Aorta (tissue), 5 donors: ENCODE measurements at places on chromosomes 13 and 19. TPM values are rescaled to one million over a fixed set of nuclear protein-coding genes. Genes with fewer than 3 reads are reported as not detected.

Gene IGSF23
- not detected for total RNA-seq

Gene CYP2A6
- total RNA-seq = not detected

Gene UBE2S
- total RNA-seq = 13.2 TPM

Gene AP1M2
- total RNA-seq = not detected

Gene MAP1S
- total RNA-seq = 53.6 TPM

Gene FCAR
- total RNA-seq = 2.0 TPM

Gene LRRC8E
- total RNA-seq = 0.60 TPM

Gene ADAMTS10
- total RNA-seq = 58.1 TPM

Gene NOTCH3
- total RNA-seq = 376 TPM

- no peak for DNase-seq
Observed at GRCh38 chr13:24148414-24149235, 11.9 kb upstream of the SPATA13 start.

DNA sequence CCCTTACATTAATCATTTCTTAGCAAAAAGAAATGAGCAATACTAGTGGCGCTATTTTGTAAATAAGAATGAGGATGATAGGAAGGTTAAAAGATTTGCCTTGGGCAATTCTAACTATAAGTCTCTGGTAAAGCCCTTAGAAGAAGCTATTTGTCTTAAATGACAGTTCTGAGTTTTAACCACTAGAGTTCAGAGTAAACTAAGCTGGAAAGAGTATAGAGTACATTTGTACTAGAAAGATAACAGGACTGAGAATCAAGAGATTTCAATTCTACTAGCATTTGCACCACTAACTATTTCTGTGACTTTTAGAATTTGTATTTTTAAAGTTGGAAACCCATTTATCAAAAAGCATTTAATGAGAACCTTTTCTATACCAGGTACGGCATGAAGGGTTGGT is 750.3 kb downstream of the OLFM4 start:
- DNase-seq = no peak

- DNase-seq = no peak
Observed at GRCh38 chr13:99362362-99362761, 55.2 kb upstream of the GPR183 start.

GRCh38 chr13:19860884-19861655 is 2.4 kb downstream of the ZMYM5 start:
- peak; percentile 49 for DNase-seq

GRCh38 chr13:85671336-85671735 is 127.9 kb downstream of the SLITRK6 start:
- DNase-seq = no peak

DNA sequence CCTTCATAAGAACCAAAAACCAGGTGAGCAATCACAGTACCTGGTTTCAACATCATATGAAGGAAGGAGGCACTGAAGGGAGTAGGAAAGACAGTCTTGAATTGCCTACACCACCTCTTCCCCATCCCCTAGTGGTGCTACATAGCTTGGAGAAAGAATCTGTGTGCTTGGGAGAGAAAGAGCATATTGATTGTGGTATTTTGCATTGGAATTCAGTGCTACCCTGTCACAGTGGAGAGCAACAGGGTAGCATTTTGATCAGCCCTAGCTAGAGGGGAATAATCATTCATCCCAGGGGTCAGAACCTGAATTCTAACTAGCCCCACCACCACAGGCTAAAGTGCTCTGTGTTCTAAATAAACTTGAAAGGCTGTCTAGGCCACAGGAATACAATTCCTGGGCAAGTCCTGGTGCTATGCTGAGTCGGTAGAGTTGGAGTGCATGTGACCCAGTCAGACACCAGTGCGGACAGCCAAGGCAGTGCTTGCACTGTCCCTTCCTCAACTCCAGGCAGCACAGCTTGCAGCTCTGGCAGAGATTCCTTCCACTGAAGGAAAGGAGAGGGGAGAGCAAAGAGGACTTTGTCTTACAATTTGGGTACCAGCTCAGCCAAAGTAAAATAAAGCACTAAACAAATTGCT is 158.7 kb downstream of the VWA8 start:
- no peak for DNase-seq

DNA sequence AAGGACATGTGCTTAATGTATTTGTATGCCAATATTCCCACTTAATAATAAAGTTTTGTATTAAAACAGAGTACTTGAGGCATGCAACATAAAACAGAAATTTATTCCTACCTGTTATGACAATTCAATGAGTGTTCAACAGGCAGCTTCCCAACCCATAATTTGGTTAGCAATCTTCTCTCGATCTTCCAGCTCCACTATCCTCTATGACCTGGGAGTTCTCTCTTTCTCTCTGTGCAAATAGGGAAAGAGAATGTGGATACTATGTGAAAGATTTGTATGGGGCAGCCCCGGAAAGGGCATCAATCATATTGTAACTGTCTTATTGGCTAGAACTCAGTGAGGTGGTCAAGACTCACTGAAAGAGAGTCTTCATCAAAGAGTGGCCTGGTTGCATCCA is 644.9 kb upstream of the PCDH20 start:
- no peak for DNase-seq

GRCh38 chr19:17348700-17349099 is 11.3 kb downstream of the GTPBP3 start:
- peak; percentile 92 for DNase-seq

DNA sequence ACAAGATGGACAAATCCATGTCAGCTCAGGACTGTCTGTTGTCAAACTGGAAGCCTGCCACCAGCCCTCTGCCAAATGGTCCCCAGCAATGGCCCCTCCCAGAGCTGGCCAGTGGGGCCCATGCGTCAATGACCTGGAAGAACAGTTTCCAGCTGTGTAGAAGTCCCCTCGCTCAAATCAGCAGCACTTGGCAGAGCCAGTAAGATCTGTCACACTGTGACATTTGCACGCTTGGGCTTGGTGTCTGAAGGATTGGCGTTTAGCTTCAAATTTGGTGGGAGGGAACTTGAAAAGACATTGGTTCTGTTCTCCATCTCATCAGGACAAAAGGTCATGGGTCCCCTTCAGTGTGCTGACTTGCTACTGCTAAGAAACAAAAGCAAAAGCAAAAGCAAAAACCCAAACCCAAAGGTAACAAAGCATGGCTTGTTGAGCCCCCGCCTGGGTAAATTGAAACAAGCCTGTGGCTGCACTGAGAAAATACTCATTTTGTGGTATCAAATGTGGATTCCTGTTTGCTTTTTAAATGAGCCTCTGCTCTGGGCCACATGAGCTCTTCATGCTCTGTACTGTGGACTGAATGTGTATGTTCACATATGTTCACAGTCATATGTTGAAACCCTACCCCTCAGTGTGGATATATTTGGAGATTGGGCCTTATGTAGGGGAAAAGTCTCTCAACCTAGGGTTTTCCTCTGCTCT is 253.6 kb upstream of the MAB21L1 start:
- DNase-seq = no peak

GRCh38 chr13:99892866-99893504 is 78.6 kb downstream of the ZIC5 start:
- no peak for DNase-seq

- no peak for DNase-seq
Observed at GRCh38 chr13:52070929-52071523, 46.5 kb downstream of the UTP14C start.

DNA sequence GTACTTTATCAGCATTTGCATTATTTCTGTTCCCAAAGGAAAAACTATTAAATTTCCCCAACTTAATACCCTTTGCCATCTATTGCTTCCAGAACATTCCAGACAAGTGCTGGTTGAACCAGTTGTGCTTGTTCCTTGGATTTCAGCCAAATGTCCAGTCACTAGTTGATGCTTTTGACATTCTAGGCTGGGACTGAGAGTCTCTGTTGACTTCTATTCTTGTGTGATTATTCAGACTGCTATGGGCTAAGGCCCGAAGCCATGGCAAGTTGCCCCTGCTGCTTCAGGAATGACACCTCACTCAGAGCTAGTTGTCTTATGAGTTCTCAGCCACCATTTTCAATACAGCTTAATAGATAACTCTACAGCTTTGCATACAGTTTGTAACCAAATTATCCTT is 458.1 kb upstream of the ARGLU1 start:
- DNase-seq = peak; percentile 91

GRCh38 chr19:18865973-18866799 is 29.8 kb downstream of the CERS1 start:
- peak; percentile 89 for DNase-seq

- DNase-seq = no peak
Observed at GRCh38 chr13:71871844-71872243, 4.8 kb upstream of the DACH1 start.

DNA sequence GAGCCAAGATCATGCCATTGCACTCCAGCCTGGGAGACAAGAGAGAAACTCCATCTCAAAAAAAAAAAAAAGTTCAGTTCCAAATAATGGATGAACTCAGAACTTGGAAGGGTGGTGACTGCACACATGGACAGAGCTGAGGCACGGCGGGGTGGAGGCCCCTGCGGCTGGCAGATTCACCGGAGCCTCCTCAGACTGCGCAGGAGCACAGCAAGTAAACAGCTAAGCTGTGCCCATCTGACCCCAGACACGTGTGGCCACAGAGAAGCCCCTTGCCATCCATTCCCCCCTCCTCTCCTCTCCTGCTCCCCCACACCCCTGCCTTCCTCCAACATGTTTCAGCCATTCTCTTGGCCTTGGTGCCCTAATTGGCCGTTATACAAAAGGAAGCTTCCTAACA is 15.6 kb upstream of the PROZ start:
- DNase-seq = no peak

DNA sequence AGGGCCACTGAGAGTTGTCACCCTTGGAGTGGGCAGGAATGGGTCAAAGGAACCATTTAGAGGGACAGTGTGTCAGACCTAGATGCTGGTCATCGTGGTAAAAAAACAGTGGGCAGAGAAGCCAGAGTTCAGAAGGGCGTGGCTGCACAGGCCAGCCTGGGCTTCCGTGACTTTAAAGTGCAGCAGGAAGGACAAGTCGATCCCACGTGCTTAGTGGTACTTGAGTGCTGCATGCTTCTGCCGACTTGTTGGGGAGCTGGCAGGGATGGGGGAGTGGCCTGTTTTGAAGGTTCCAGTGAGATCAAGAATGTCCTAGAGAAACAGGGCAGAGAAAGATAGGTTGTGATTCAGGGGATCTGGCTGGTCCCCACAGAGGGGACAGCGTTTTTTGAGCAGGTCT is 17.0 kb downstream of the LYL1 start:
- DNase-seq = no peak

GRCh38 chr13:97686594-97686993 is 252.6 kb downstream of the RAP2A start:
- no peak for DNase-seq

- DNase-seq = peak; percentile 97
Observed at GRCh38 chr19:16247353-16248182, 49.9 kb downstream of the AP1M1 start.

- DNase-seq = no peak
Observed at GRCh38 chr13:97327086-97327485, 105.0 kb downstream of the MBNL2 start.

GRCh38 chr19:54938906-54939305 is 8.4 kb downstream of the NLRP7 start:
- no peak for DNase-seq

DNA sequence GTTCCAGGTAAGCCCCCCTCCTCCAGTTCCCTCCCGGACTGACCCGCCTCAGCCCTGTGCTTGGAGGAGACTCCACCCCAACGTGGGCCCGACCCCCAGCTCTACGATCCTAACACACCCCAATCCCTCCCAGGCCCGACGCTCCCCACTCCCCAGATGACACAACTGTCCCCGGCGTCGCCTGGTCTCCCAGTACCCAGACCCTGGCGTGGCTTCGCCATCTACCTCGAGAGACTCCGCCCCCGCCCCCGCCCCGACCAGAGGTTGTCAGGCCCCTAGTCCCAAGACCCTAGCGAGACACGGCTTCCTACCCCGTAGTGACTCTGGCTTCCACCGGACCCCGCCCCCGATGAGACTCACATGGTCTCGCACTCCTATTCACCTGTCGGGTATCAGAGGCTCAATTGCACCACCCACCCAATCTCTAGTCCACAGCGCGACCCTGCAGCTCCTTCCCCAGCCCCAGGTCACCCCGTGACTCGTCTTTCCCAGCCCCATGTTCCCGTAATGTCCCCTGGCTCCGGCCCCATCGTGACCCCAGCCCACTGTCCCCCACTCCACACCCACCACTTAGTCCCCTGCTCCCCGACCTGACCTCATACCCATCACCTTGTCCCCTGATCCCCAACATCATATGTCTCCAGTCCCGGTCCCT is 2.9 kb downstream of the CD37 start:
- peak; percentile 79 for DNase-seq
